ENCODE measurements at places on chromosomes 6 and 20.
A peak's percentile ranks its signal among the peaks of the same experiment; 100 is the strongest.

GRCh38 chr6:33490198-33490597, 35.8 kb downstream of the ZBTB9 start:
- DNase-seq = no peak

GRCh38 chr6:83125425-83125824, 58.0 kb downstream of the DOP1A start:
- no peak for DNase-seq

DNA sequence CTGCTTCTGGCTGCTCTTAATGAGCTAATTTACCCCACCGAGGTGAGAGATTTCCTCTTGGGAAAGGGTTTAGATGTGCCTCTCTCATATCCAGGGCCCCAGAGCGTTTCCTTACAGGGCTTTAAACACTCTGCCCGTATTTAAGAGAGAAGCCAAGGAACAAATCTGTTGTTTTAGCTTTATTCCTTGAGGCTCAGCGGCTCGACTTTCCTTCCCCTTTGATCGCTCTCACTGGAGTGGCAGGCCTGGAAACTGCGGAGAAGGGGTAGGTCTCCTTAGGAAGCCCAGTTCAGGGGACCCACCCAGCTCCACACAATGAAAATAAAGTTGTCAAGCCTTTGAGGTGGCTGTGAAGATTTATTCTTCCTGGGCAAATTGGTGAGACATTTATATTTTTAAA, 132.0 kb upstream of the JAG1 start:
- no peak for DNase-seq

GRCh38 chr6:16473184-16473907, 235.0 kb downstream of the GMPR start:
- no peak for DNase-seq

DNA sequence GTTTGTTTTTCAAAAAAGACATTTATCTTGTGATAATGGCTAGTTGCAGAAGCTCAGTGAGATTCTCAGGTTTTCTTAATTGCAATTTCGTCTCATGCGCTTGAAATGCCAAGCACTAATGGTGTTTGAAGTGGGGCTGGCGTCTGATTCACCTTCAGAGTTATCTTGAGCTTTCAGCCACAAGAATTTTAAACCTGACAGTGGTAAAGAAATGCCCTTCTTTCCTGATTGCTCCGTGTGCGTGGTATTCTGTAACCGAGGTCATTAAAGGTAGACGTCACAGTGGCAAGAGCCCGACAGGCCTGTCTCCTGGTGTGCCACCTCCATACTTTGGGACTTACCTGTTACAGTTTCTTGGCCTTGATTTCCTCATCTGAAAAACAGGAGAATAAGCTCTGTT, 126.5 kb upstream of the QKI start:
- no peak for DNase-seq

DNA sequence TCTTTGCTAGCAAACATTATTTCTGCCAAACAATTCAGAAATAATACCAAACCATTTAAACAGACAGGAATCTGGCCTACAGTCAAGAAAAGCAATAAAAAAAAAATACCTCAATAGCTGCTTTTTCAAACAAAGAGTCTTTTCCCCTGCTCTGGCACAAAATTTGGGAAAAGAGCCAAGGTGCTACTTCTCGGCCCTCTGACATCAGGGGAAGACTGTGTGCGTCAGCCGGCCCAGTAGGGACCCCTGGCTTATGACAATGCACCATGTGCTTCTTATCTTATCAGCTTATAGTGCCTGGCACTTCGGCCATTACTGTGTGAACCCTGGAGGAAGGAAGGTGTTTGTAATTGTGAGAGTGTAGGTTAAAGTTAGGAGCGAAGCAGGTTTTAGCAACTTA, 89.4 kb downstream of the PDE10A start:
- DNase-seq = no peak

- peak; percentile 91 for DNase-seq
Measured at GRCh38 chr6:41786451-41787218, 859 bp upstream of the TOMM6 start.

DNA sequence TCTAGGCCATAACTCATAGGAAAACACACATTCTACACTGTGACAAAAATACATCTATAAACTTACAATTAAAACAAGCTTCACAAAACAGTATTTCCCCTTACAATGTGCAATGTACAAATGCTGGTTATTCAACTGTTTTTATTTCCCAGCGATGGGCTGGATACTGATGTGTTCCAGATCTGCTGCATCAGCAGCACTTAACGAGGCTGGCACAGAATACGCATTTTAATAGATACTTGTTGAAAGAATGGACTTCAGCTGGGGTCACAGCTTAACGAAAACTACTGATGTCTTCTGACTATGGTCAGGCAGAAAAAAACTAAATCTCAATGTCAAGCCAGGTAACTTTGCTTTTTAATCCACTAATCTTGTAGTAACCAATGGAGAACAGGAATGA, 70.9 kb downstream of the B4GALT5 start:
- DNase-seq = no peak

GRCh38 chr20:6265204-6265904, 142.5 kb upstream of the FERMT1 start:
- DNase-seq = peak; percentile 19

GRCh38 chr6:52341561-52342260, 20.2 kb upstream of the PAQR8 start:
- no peak for DNase-seq

- no peak for DNase-seq
Measured at GRCh38 chr20:47665221-47665991, 119.9 kb downstream of the SULF2 start.

GRCh38 chr6:89348372-89348771, 4.2 kb downstream of the UBE2J1 start:
- DNase-seq = no peak

GRCh38 chr6:36599791-36600209, 5.6 kb downstream of the SRSF3 start:
- no peak for DNase-seq

GRCh38 chr6:40293460-40294185, 293.5 kb downstream of the LRFN2 start:
- no peak for DNase-seq

DNA sequence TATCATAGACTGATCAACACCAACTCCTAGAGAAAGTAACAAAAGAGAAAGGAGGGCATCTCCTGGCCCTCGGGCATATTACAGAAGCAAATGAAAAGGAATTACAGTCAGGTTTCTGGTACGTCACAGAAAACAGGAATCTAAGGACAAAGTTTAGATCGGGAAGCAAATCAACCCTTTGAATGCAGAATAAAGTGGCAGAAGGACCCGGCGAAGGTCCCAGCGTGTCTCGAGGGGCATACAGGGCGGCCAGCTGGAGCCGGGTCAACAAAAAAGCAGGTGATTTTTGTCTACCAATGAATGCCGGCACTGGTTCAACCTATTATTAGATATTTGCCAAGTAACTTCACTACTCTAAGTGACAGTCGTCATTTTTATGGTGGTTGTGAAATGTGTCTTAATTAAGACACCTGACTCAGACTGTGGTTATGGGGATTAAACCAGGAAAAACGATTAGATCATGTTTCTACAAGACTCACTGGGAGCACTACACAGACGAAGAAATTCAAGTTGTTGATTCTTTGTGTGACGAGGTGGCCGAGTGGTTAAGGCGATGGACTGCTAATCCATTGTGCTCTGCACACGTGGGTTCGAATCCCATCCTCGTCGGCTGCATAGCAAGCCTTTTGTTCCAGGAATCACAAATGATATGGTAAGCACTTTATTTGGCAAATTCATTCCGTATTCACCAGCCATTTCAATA, 12.4 kb upstream of the ZSCAN9 start:
- DNase-seq = peak; percentile 69

- no peak for DNase-seq
Measured at GRCh38 chr6:7624796-7625710, 35.1 kb downstream of the SNRNP48 start.

DNA sequence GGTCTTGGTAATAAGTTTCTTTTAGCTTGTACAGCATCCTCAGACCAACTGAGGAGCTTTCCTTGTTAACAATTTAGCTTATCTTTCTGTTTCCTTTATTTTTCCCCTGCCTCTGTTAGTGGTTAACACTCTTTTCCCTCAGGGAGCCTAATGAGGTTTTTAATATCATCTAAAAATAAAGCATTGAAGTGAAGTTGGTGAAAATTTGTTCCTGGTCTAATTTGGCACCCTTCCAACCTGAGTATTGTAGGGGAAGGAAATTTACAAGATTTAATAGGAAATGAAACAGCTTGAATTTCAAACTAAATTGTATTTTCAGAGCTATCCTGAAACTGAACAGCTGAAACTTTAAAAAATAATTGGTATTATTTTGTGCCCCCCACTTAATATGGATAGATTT, 28.1 kb upstream of the VAPB start:
- no peak for DNase-seq

GRCh38 chr6:13368079-13368730, 39.9 kb upstream of the TBC1D7 start:
- DNase-seq = no peak

GRCh38 chr6:52577778-52578463, 1.1 kb upstream of the TRAM2 start:
- DNase-seq = no peak

DNA sequence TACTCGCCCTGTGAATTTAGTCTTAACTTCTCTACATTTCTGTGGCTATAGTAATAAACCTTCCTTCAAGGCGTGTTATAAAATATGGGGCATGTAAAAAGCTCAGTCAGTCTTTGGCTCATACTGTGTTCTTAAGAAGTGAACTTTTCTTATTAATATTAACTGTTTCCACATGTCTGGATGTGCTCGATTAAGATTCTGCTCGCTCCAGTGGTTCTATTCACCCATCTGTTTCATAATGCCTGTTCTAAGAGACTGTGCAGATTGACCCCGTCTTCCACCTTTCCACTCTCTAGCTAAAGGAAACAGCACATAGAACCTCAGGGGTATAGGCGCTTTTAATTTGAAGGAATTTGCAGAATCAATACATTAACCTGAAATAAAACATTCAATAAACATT, 99.9 kb downstream of the L3MBTL3 start:
- no peak for DNase-seq

- no peak for DNase-seq
Measured at GRCh38 chr20:63499338-63499969, 571 bp upstream of the EEF1A2 start.

GRCh38 chr6:112149719-112150263, 62.4 kb downstream of the FAM229B start:
- no peak for DNase-seq

GRCh38 chr6:155077784-155078183, 82.7 kb downstream of the TIAM2 start:
- no peak for DNase-seq

- no peak for DNase-seq
Measured at GRCh38 chr20:3763671-3764601, 3.6 kb downstream of the ADISSP start.

GRCh38 chr6:159640722-159641482, 52.1 kb downstream of the SOD2 start:
- DNase-seq = no peak
